Islet precursor cell (in vitro differentiated cells): ENCODE measurements at places on chromosomes 13 and 19.

GRCh38 chr13:25468325-25469168, 96.8 kb downstream of the ATP8A2 start:
- DNase-seq, result peak; percentile 89

DNA sequence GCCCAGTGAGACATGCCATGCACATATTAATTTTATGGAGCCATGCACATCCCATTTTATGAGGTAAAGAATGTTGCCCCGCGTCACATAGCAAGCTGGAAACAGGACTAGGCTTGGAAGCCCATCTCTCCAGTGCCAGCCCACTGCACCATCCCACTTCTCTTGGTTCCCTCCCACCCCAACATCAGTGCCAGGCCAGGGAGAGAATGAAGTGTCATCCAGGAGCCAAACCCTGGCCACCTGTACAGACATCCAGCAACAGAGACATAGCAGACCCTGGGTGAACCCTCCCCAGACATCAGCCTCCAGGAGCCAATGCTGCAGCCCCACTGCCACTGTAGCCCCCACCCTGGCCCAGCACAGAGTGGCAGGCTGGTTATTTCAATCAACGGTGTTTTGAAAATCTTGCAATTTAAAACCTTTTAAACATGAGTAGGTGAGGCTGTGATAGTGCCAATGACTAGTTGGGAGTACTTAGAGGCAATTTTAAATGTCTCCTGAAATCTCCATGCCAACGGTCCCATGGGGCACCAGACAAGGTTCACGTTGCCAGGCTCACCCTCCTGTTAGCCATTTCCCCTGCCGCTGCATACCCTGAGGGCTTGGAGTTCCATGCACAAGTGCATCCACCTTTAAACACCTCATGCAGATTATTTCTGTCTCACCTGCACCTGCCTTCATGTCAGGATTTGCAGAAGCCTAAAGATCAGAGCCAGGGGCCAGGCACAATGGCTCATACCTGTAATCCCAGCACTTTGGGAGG, 34.7 kb downstream of the VSTM2B start:
- peak; percentile 27 for DNase-seq

DNA sequence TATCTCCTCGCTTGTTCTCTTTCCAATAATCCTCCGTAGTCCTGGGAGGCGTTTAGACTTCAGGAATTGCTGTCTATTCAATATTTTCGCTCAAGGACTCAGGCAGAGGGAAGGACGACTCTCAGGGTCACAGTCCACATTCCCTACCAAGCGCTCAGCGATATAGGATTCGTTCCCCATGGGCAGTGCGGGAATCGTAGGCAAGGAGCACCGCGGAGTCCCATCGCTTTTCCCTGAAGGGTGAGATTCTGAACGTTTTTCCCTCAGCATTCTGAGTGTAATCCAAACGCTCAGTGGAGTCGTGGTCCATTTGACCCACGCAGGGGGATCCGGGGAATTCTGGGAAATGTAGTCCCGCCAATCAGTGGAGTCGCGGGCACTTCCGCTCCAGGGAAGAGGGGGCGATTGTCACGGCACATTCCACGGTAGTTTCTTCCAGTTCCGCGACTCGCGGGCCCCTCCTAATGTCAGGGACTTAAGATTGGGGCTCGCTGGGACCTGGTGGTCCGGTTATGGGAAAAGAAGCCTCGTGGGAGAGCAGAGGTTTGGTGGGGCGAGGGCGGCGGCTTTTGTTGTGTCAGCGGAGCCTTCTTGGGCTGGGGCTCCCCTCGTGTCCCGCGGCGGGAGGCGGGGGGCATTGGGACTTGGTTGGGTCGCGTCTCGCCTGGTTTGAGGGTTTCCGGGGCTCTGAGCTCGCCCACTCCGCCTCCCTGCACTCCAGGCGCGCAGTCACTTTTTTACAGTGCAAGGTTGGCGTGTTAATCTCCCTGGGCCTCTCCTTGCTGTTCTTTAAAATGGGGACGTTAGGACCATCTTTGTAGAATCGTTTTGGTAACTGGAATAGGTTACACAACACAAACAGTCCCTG, at the start of gene ZNF234:
Gene ZNF234, plus strand, starts transcription at position 364 of the 868 bp plus-strand sequence. CDS start 3,079 bp downstream, outside the sequence.
- peak; percentile 88 for DNase-seq

- DNase-seq, result no peak
Observed at GRCh38 chr19:13670846-13671245, 93.5 kb upstream of the MRI1 start.

DNA sequence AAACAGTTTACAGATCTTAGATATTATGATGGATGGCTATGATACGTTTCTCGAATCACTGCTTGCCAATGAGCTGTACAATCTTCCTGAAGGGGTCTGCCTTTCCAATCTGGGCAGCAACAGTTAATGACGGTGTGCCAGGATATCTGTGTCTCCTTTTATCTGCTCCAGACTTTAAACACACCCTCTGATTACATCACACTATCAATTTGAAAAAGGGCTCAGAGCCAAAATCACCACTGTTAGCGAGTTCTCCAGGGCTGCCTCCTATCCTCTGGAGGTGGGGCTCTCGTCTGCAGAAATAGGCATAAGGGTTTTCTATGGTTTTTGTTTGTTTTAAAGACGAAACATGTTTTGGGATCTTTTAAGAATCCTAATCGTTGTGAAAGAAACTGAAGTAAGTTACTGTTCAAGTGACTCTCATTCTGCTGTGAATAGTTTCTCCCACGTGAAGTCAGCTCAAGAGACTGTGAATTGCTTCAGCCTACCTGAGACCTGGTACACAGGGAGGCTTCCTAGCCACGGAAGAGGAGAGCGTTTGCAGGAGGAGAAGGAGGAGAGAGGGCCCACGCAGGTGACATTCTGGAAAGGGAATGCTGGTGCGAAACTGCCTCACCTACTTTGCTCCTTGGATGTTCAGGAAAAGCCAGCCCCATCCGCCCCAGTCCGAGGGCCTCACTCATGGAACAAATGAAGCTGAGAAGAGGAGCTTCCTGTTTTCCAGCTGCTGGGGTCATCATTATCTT, 15.2 kb upstream of the GJA3 start:
- no peak for DNase-seq

- no peak for DNase-seq
Observed at GRCh38 chr13:23656637-23657371, 86.6 kb downstream of the TNFRSF19 start.

GRCh38 chr19:44807652-44808462, 1.0 kb upstream of the BCAM start:
- DNase-seq, result peak; percentile 97

DNA sequence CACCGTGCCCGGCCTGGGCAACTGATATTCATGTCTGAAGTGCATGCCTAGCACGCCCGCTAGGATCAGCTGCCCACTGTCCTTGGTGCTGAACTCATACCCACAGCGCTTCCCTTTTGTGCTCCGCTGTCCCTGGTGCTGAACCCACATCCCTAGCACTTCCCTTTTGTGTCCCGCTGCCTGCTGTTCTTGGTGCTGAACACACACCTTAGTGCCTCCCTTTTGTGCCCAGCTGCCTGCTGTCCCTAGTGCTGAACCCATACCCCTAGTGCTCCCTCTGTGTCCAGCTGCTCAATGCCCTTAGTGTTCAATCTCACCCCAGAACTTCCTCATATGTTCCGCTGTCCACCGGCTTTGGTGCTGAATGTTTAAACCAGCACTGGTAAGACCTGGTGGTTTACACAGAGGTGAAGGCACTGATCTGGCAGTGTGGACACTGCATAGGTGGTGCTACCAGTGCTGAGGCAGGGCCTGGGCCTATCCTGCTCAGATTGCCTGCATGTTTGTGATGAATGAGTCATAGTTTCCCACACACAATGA, 26.3 kb upstream of the SIGLEC11 start:
- peak; percentile 98 for DNase-seq

- no peak for DNase-seq
Observed at GRCh38 chr13:99041788-99042187, 63.9 kb upstream of the DOCK9 start.

GRCh38 chr19:18049385-18049784, 37.3 kb downstream of the IL12RB1 start:
- DNase-seq, result no peak

DNA sequence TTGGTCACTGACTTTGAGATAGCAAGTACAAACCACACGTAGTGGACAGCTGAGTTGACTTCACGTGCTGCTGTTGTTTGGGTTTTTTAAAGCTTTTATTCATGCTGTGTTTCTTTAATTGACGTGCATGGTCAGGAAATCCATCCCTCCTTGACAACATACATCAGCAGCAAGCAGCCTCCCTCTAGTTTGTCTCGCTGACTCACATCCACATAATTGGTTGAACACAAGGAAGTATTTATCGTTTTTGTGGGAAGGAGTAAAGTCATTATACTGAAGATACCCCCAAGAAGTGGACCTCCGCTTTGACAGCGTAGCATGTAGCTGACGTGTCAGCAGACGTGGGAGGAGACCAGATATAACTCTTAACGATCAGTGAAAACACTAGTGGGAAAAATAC, 355.8 kb downstream of the MYO16 start:
- DNase-seq, result no peak

DNA sequence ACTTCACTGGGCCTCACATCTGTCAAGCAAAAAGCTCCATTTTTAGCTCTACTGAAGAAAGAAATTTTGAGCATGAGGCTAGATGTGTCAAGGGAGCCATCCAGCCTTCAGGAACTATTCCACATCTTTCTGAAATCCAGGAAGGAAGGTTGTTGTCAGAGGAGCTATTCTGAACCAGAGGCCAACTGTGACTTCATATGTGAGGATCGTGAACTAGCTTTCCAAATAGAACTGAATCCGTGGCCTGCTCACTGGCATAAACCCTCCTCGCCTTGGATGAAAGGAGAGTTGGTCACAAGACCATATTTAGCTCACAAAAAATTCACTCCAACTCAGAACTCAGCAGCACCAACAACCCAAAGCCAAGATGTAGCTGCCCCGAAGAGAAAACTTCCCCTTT, 195.8 kb downstream of the FOXO1 start:
- DNase-seq, result no peak

DNA sequence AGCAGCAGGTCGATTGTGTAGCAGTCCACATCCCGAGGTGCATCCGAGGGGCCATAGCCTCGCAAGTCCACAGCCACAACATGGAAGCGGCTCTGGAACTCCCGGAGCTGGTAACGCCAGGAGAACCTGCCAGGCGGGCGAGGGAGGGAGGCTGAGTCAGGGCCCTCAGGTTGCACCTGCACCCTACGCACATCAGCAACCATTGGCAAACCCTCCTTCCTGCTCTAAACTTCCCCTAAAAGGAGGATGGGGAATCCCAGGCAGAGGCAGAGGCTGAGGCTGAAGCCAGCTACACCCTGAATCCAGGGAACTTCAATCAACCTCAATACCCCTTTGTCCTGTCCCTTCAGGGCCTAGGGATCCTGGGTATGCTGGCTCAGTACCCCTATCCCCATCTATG, 977 bp downstream of the EPHX3 start:
- no peak for DNase-seq

GRCh38 chr13:98972059-98972458, 5.8 kb downstream of the DOCK9 start:
- DNase-seq, result no peak

DNA sequence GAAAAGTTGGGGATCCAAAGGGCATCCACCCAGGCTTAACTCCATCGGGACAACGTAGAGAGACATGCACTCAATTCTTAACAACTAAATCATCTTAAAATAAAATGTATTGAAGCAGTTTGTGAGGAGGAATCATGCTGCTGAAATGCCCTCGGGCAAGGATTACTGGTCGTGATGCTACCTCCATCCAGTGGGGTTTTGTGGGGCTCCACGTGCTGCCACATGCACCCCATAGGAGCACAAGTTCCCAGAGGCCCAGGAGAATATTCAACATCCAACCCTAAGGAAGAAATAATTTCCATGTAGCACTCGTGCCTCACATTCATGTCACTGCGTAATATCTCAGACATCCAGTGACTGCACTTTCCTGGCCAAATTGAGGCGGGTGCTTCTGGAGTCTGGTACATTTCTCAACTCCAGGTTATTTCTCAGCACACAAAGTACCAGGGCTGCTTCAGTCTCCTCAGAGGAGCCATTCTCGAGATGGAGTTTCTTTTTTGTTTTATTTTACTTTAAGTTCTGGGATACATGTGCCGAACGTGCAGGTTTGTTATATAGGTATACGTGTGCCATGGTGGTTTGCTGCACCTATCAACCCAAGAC, 429.8 kb downstream of the FOXO1 start:
- DNase-seq, result no peak

GRCh38 chr19:27392027-27392632, 1820.8 kb downstream of the UQCRFS1 start:
- DNase-seq, result peak; percentile 27

DNA sequence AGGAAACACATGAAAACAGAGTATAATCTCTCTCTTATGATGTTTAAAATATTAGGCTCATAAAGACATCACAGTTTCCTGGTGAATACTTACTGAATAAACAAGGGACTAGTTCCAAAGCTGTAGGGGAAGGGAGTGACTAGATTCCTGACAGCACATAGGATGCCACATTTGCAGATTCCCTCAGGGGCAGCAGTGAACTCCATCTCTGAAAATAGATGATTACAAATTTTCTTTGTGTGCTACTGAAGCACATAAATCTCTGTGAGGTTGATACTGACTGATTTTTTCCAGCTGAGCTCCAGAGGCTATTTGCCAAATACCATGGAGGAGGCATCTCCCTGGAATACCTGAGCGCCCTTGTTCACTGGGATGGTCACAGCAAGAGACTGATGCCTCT, 77.3 kb downstream of the FGF9 start:
- no peak for DNase-seq

- DNase-seq, result no peak
Observed at GRCh38 chr13:73174521-73175010, 115.8 kb downstream of the KLF5 start.

- DNase-seq, result no peak
Observed at GRCh38 chr13:35333157-35333556, 143.3 kb downstream of the MAB21L1 start.

DNA sequence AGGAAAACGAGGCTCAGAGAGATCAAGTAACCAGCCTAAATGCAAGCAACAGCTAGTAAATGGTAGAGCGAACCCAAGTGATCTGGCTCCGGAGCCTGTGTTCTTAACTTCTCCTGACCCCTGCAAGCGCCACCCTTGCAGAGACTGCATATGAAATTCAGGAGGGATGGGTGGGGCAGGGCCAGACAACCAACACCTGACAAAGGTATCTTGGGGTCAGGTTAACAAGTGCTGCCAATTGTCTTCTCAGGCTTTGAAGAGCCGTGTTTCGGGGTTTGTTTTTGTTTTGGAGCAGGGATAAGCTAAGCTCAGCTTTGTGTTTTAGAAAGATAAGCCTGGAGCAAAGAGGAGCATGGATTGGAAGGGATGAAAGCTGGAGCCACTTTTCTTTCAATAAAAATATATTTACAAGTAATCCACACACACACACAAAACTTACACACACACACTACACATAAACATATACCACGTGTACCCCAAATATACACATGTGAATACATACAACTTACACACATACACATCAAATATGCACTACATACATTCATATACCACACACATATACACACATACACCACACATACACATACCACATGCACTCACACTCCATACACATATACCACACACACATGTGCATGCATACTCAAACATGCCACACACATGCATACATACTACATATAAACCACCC, 722.0 kb downstream of the DIAPH3 start:
- no peak for DNase-seq

DNA sequence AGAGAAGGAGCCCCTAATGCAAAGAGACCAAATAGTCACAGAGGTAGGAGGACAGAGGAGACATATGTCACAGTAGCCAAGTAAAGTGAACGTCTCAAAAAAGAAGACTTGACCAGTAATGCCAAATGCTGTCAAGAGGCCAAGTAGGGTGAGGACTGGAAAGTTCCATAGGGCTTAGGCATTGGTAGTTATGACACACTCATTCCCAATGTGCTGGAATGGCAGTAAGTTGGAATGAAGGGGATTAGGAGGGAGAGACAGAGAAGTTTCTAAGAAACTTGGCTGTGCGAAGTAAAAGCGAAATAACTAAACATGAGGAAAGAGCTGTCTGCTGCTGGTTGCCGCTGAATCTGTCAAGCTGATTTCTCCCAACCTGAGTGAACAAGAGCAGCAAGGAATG, 14.9 kb upstream of the FRY start:
- DNase-seq, result no peak
